ENCODE measurements at places on chromosomes 7 and 10. TPM values are rescaled to one million over a fixed set of nuclear protein-coding genes. Genes with fewer than 3 reads are reported as not detected.

The CEP55 gene
- total RNA-seq: 1.7 TPM

The DRGX gene
- not detected for total RNA-seq

The GIMAP4 gene
- 4.7 TPM for total RNA-seq

The CCDC172 gene
- total RNA-seq: not detected

The NRAP gene
- not detected for total RNA-seq

The CYP3A7 gene
- not detected for total RNA-seq

The NUTM2E gene
- total RNA-seq: 2.2 TPM

The SFXN2 gene
- 3.4 TPM for total RNA-seq

The HIP1 gene
- total RNA-seq: 17.9 TPM

The PPP1R17 gene
- total RNA-seq: 3.0 TPM

The CDC14C gene
- total RNA-seq: not detected

The CLCN1 gene
- total RNA-seq: not detected

The CYP3A5 gene
- under 0.01 TPM for total RNA-seq

The DOCK4 gene
- total RNA-seq: 81.6 TPM

The NODAL gene
- total RNA-seq: 2.0 TPM

The RAPGEF5 gene
- total RNA-seq: 64.7 TPM

The CYP2C9 gene
- total RNA-seq: 0.25 TPM

The EIF5AL1 gene
- total RNA-seq: under 0.01 TPM

The SLC16A12 gene
- 2.2 TPM for total RNA-seq

Data from temporal lobe (tissue), 4 donors.